Stomach (tissue), 19 donors: ENCODE measurements at places on chromosomes 12 and 14. TPM values are rescaled to one million over a fixed set of nuclear protein-coding genes. Genes with fewer than 3 reads are reported as not detected.

GRCh38 chr12:132413931-132414588, 75.9 kb upstream of the FBRSL1 start:
- DNase-seq = peak; percentile 53
- peaks cover 10% of the 10 kb centered on the region for H3K27me3 ChIP-seq
- no peaks in the 10 kb centered on the region for H3K36me3 ChIP-seq
- no peak overlapping the region for H3K27ac ChIP-seq
- H3K4me3 ChIP-seq = no peak overlapping the region

DNA sequence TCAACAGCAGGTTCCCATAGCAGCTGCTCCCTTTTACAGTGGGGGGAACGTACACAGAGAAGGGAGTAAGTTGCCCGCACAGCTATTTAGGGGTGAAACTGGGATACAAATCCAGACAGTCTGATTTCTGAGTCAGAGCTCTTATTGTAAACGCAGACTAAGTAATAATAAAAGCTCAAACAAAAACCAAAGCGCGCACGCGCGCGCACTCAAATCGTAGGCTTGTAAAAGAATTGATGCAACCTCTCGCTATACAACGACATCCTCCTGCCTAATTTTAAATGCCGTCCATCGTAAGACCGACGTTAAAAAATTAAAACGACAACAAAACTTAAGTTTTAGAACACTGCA, 747 bp upstream of the DACT1 start:
- peak overlapping the region; percentile 88 for H3K4me3 ChIP-seq
- H3K4me1 ChIP-seq = peaks cover 46% of the 10 kb centered on the region
- no peaks in the 10 kb centered on the region for H3K27me3 ChIP-seq
- peaks cover 8% of the 10 kb centered on the region for H3K36me3 ChIP-seq
- peak; percentile 82 for DNase-seq
- peak overlapping the region; percentile 84 for H3K27ac ChIP-seq

- H3K27me3 ChIP-seq = no peaks in the 10 kb centered on the region
- no peaks in the 10 kb centered on the region for H3K36me3 ChIP-seq
- DNase-seq = no peak
- H3K27ac ChIP-seq = peak overlapping the region; percentile 87
- peaks cover 54% of the 10 kb centered on the region for H3K4me1 ChIP-seq
These were observed 386 bp downstream of the LIN52 start for GRCh38 chr14:74085047-74085637.

GRCh38 chr12:25328072-25328712, 77.5 kb upstream of the KRAS start:
- no peaks in the 10 kb centered on the region for H3K4me1 ChIP-seq
- no peaks in the 10 kb centered on the region for H3K36me3 ChIP-seq
- no peak for DNase-seq
- H3K27ac ChIP-seq = no peak overlapping the region
- no peak overlapping the region for H3K4me3 ChIP-seq

- no peaks in the 10 kb centered on the region for H3K4me1 ChIP-seq
- DNase-seq = no peak
- no peaks in the 10 kb centered on the region for H3K36me3 ChIP-seq
These were observed 102.8 kb upstream of the BCAT1 start for GRCh38 chr12:25051656-25052195.

DNA sequence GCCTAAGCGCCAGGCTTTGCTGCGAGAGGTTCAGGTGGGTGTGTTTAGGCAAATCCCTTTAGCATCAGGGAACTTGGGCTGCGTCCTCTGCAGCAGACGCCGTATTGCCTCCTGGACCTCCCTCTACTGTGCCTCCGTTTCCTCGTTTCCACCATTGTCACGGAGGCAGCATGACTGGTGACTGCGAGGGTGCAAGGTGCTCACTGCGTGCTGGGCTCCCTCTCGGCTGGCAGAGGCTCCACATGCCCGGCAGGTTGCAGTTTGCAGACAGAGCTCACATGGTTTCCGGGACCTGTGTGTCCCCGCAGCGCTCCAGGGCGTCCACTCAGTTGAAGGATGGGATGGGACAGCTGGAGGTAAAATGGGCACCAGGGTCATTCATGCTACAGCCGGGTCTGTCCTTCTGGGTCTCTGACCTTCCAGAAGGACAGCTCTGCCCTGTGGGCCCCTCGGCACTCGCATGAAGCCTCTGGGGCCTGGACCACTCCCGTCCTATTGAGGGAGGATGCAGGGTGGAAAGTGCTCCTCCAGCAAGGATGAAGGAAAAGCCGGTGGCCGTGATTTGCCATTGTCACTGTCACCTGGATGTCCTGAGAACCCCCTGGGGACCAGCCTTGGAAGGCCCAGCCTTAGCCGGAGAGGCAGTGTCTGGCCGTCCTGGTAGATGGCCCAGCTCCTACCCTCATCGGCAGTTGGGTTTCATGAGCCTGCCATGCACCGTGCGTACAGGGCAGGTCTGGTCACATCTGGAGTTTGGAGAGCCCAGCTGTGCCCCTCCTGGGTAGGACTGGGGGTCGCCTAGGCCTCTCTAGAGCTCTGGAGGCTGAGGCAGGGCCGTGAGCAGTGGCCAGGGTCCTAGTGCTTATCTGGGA, 146.5 kb downstream of the KIF26A start:
- DNase-seq = no peak
- H3K27ac ChIP-seq = no peak overlapping the region
- H3K27me3 ChIP-seq = peaks cover 15% of the 10 kb centered on the region

DNA sequence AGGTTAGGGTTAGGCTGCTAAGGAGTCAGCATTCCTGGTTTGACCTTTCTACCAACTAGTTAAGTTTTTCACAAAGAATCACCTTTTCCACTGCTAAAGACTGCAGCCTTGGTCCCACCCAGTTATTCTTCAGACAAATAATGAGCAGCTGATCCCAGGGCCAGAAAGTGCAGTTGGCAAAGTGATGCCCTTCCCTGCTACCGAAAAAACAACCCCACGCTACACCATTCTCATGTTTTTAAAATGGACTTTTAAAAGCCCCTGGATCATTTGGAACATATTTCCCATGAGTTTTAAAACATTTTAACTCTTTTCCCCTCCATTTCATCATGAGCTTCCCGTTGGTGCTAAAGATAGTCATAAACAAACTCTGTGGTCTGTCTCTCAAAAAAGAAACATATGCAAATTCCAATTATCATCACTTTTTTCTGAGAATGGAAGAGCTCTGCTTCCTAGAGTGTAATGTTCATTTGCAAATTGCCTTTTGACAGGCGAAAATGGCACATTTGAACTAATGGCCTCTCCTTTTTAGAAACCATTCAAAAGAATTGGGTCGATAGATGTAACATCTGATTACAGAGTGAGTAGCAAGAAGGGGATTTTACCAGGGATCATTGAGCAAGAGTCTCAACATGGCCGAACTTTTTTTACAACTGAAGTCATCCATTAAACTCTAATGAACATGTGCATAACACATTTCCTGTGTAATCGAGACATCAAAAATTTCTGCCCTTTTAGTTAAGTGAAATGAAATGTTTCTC, 129.3 kb upstream of the RAP1B start:
- no peaks in the 10 kb centered on the region for H3K27me3 ChIP-seq
- H3K4me1 ChIP-seq = no peaks in the 10 kb centered on the region
- no peak overlapping the region for H3K4me3 ChIP-seq
- no peaks in the 10 kb centered on the region for H3K36me3 ChIP-seq
- DNase-seq = no peak

- H3K4me1 ChIP-seq = peaks cover 37% of the 10 kb centered on the region
- H3K27ac ChIP-seq = no peak overlapping the region
- H3K27me3 ChIP-seq = peaks cover 4% of the 10 kb centered on the region
- no peak for DNase-seq
- H3K36me3 ChIP-seq = no peaks in the 10 kb centered on the region
These were observed 20.3 kb upstream of the DHRS4 start for GRCh38 chr14:23933108-23933741.

SLCO1C1 gene
- not detected for total RNA-seq

CTSG gene
- 3.3 TPM for total RNA-seq
